Chondrocyte (in vitro differentiated cells): ENCODE measurements at places on chromosomes 4 and X. TPM values are rescaled to one million over a fixed set of nuclear protein-coding genes. Genes with fewer than 3 reads are reported as not detected.

GRCh38 chrX:94942603-94943002 lies 1268.6 kb downstream of the FAM133A start:
- no peaks in the 10 kb centered on the region for H3K36me3 ChIP-seq
- DNase-seq, result no peak
- H3K4me3 ChIP-seq, result no peak overlapping the region
- no peaks in the 10 kb centered on the region for H3K27me3 ChIP-seq
- no peaks in the 10 kb centered on the region for H3K4me1 ChIP-seq
- H3K27ac ChIP-seq, result no peak overlapping the region

GRCh38 chr4:10734697-10735096 lies 50.1 kb upstream of the CLNK start:
- no peaks in the 10 kb centered on the region for H3K36me3 ChIP-seq
- DNase-seq, result no peak
- no peak overlapping the region for H3K27ac ChIP-seq
- peaks cover 4% of the 10 kb centered on the region for H3K4me1 ChIP-seq
- H3K4me3 ChIP-seq, result no peak overlapping the region
- H3K27me3 ChIP-seq, result peaks cover 6% of the 10 kb centered on the region

The KDR gene
- total RNA-seq, result 0.67 to 8.6 TPM (median 0.77 TPM) in 3 replicates

GRCh38 chr4:153934688-153935017 lies 145.8 kb upstream of the SFRP2 start:
- peaks cover 2% of the 10 kb centered on the region for H3K36me3 ChIP-seq
- no peaks in the 10 kb centered on the region for H3K27me3 ChIP-seq
- no peak overlapping the region for H3K4me3 ChIP-seq
- H3K27ac ChIP-seq, result peak overlapping the region; percentile 28
- DNase-seq, result no peak
- peaks cover 56% of the 10 kb centered on the region for H3K4me1 ChIP-seq

DNA sequence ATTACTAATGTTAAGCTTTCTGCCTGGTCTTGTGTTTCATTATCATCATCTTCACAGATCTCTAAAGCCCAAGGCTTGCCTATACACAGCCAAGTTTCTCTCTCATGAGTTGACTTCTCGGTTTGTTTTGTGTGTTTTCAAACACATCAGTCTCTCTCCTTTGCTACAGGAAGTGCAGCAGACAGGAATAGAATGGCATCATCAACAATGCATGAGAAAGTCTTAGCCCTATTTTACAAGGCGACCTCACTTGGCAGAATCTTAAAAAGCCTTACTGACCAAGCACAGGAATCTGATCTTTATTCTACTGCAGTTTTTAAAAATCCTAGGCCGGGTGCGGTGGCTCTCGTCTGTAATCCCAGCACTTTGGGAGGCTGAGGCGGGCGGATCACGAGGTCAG lies 36.8 kb downstream of the CC2D2A start:
- H3K4me3 ChIP-seq, result peak overlapping the region; percentile 34
- peaks cover 12% of the 10 kb centered on the region for H3K4me1 ChIP-seq
- no peaks in the 10 kb centered on the region for H3K27me3 ChIP-seq
- no peak for DNase-seq
- H3K27ac ChIP-seq, result peak overlapping the region; percentile 82
- peaks cover 22% of the 10 kb centered on the region for H3K36me3 ChIP-seq

GRCh38 chrX:19332983-19333382 lies 10.7 kb upstream of the PDHA1 start:
- no peaks in the 10 kb centered on the region for H3K4me1 ChIP-seq
- H3K36me3 ChIP-seq, result peaks cover 2% of the 10 kb centered on the region
- H3K27me3 ChIP-seq, result peaks cover 2% of the 10 kb centered on the region
- H3K27ac ChIP-seq, result no peak overlapping the region
- H3K4me3 ChIP-seq, result no peak overlapping the region

The CENPVL2 gene
- total RNA-seq, result not detected in 3 replicates

- no peaks in the 10 kb centered on the region for H3K27me3 ChIP-seq
- H3K4me3 ChIP-seq, result peak overlapping the region; percentile 94
- peaks cover 22% of the 10 kb centered on the region for H3K36me3 ChIP-seq
- DNase-seq, result no peak
- H3K4me1 ChIP-seq, result peaks cover 63% of the 10 kb centered on the region
Observed at GRCh38 chr4:147482281-147482680, 1.4 kb downstream of the EDNRA start.
